ENCODE measurements at places on chromosomes 4 and X. TPM values are rescaled to one million over a fixed set of nuclear protein-coding genes. Genes with fewer than 3 reads are reported as not detected.

Gene FAM47B
- not detected for polyA plus RNA-seq

Gene AFM
- polyA plus RNA-seq: not detected

Gene COQ2
- 10.1 TPM for polyA plus RNA-seq

Gene PDGFC
- not detected for polyA plus RNA-seq

Gene UGT2B11
- polyA plus RNA-seq: not detected

Gene GALNTL6
- polyA plus RNA-seq: 0.09 TPM

Gene DMRTC1
- polyA plus RNA-seq: 0.45 TPM

Gene YY2
- polyA plus RNA-seq: 0.45 TPM

Gene SSX7
- not detected for polyA plus RNA-seq

Gene CCKAR
- polyA plus RNA-seq: not detected

Gene HMX1
- polyA plus RNA-seq: not detected

Gene HSFX3
- polyA plus RNA-seq: not detected

Gene TBC1D8B
- not detected for polyA plus RNA-seq

Gene FAM53A
- polyA plus RNA-seq: 2.6 TPM

- DNase-seq: no peak
Observed at GRCh38 chr4:793093-793861, 32.7 kb downstream of the CPLX1 start.

DNA sequence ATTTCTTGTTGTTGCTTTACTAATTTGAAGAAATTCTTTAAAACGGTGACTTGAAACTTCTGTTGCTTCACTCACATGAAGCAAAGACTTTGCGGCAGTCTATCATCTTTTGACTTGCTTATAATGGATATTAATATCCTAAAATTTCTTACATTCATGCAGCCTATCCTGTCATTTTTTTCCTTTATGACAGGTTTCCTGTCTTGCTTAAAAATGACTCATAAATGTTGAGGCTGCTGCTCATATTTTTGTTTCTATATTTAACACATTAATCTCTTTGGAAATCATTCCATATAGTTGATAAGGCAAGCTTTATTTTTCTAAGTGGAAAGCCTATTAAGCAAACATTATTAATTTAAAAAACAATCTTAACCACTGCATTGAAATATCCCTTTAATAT is 176.6 kb upstream of the GALNTL6 start:
- DNase-seq: no peak

- DNase-seq: no peak
Observed at GRCh38 chr4:115042496-115042895, 70.9 kb downstream of the NDST4 start.

- DNase-seq: no peak
Observed at GRCh38 chr4:142377342-142378091, 468.6 kb downstream of the INPP4B start.

DNA sequence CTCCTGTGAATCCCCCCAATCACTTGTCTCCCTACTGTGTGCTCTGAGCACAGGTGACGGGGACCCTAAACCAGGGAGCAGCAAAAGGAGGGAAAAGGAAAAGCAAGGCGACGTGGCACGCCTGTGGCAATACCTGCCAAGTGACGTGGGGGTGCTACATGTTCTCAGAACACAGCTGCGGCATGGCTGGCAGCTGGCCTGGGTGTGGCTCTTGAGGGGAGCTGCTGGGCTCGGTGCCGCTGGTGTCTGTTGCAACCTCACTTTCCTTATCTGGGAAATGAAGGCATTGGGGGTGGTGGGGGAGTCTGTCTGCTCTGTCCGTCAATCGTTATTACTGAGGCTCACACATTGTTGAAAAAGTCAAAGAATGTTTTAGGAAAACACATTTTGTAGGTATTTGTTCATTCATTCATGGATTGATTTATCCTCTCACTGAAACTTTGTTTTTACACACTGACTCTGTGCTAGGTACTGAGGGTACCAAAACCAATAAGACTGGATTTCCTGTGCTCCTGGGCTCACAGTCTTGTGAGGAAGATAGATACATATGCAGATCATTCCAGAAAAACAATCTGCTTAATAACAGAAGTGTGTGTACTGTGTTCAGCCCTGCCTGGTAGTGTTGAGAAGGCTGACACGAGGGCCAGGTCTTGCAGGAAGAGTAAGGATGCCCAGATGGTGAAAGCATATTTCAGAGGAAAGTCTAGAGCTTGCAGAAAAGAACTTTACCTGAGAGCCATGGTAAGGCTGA is 217.6 kb downstream of the PTTG2 start:
- DNase-seq: peak; percentile 8

DNA sequence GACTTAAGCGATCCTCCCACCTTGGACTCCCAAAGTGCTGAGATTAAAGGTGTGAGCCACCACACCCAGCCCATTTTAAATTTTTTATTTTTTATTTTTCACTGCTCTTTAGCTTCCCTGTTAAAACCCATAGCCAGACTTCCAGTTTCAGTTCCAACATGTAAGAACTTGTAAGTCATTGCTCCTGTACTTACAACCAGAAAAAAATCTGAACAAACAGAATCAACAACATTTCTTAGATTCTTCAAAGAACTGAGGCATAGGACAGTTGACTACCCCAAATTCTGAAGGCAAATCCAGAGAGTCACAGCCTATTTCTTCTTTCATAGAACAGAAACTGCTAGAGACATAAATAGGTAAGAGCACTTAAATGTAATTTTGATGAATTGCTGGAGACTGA is 8.1 kb downstream of the GPRASP3 start:
- no peak for DNase-seq

DNA sequence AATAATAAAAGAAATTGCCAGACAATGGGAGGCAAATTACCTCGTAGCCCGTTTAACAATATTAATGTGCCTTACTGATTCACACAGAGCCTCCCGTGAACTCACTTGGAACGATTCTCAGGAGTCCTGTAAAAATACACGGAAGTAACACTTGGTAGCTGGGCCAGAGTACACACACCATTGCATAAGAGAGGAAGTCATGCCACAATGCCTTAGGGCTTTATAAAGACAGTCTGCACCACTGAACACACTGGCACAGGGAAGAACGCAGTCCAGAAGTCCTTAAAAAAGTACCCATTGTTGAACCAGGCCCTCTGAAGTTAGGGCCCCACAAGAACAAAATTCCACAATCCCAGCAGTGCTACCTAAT is 15.1 kb downstream of the SLC2A9 start:
- DNase-seq: no peak

GRCh38 chr4:157219711-157220370 is 687 bp upstream of the GRIA2 start:
- no peak for DNase-seq

- peak; percentile 65 for DNase-seq
Observed at GRCh38 chr4:123616951-123617461, 220.4 kb downstream of the SPRY1 start.

GRCh38 chr4:121256887-121257466 is 92.9 kb upstream of the TNIP3 start:
- no peak for DNase-seq

DNA sequence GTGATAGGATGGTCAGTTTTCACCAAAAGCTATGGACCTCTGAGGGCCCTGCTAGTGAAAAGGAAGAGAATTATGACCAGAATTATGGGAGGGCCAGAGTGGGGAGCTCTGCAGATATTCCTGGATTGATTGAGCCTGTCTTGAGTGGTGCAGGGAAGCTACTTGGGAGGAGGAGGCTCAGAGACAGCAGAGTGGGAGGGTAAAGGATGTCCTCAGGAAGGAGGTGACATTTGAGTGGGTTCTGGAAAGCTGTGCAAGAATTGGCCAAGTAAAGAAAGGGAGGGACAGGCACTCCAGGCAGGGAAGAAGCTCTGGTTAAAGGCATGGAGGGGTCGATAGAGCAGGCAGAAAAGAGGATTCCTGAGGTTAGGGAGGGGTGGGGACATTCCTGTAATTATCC is 24.1 kb downstream of the RNF4 start:
- DNase-seq: no peak

DNA sequence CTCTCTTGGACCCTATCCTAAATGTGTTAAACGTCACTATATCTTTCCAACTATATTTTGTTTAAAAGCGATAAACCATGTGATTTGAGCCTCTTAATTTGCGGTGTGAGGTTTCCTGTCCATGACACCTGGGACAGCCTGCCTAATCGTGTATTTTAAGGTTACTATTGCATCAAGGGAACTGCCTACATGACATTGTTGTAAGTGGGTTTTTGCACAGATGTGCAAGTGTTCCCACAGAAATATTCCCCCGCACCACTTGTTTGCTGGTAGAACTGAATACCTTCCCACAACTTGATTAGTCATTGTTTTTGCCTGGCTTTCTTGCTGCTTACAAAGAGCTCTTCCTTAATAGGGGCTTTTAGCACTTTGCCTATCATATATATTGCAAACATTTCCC is 5.1 kb upstream of the FAM184B start:
- DNase-seq: no peak

DNA sequence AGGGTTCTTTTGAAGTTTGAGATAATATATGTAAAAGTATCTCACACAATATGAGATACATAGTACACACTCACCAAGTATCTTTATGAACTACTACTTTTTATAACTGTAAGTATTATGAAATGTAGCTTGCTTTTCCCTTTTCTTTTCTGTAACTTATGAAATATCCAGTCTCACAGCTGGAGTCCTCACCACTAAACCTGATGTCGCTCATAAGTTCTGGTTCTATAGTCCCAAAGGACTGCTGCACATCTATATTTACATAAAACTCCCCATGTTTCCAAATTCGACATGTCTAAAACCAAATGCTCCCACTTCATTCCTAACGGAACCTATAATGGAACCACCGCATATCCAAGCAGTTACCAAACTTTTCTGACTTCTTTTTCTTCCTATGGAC is 186.5 kb upstream of the SLC7A11 start:
- DNase-seq: no peak

GRCh38 chr4:184252136-184253071 is 34.7 kb upstream of the ENPP6 start:
- no peak for DNase-seq

GRCh38 chr4:52645300-52645699 is 13.8 kb downstream of the USP46 start:
- no peak for DNase-seq

- no peak for DNase-seq
Observed at GRCh38 chr4:6905516-6906445, 3.8 kb upstream of the TBC1D14 start.

GRCh38 chr4:5200513-5200912 is 149.2 kb downstream of the STK32B start:
- no peak for DNase-seq

DNA sequence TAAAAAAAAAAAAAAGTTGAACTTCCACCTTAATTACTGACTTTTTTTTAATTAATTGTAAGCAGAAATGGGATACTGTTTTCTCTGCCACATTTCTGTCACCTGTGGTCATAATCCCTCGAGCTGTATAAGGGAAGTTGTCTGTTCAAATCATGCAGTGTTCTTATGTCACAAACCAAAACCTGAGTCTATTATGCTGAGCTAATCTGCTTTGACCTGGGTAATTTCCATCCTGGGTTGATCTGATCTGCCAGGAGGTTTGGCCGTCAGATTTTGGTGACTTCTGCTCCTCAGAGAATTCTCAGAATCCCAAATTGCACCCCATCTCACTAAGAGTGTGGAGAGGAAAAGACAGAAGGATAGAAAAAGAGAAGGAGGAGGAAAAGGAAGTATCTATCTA is 683.1 kb downstream of the KCTD8 start:
- no peak for DNase-seq

DNA sequence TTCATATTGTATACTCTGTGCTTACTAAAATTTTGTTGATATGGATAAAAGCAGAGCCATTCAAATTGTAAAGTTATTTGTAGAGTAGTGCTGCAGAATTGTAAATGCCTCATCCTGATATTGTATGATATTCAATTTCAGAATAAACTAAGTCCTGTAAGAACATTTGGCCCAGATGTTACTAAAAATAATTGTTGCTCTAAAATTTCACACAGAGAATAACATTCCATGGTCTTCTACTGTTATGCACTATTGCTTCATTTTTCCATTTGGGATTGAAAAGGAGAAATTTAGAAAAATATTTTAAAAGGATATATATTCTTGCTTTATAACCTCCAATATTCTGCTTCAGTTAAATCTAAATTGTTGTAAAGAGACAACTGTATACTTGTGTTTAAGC is 195.6 kb downstream of the LARP7 start:
- no peak for DNase-seq

DNA sequence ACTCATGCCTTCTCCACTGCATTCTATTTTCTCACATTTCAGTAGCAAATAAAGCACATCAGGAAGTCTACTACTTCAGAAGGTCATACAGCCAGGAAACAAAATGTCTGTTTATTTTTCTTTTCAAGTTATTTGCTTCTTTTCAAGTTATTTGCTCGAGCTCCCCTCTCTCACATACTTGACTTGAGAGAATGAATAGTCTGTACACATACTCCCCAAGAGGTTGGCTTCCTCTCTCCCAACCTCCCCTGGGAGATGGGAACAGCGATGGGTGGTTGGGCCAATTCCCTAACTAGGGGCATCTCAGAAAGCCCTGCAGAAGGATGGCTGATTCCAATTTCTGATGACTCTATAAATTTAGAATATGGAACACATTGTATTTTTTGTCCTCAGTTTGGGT is 64.7 kb upstream of the PTPN13 start:
- no peak for DNase-seq
